ENCODE measurements at places on chromosomes 2 and 18.
A peak's percentile ranks its signal among the peaks of the same experiment; 100 is the strongest.

GRCh38 chr2:39875182-39875913 lies 96.3 kb upstream of the THUMPD2 start:
- DNase-seq, result peak; percentile 32

GRCh38 chr2:12498286-12498685 lies 218.4 kb upstream of the TRIB2 start:
- DNase-seq, result no peak

GRCh38 chr2:88265352-88266303 lies 95.5 kb downstream of the THNSL2 start:
- DNase-seq, result no peak

GRCh38 chr18:59604877-59605276 lies 92.3 kb downstream of the CCBE1 start:
- DNase-seq, result no peak

GRCh38 chr2:230872968-230873660 lies 8.4 kb downstream of the ITM2C start:
- no peak for DNase-seq

GRCh38 chr2:46119453-46119852 lies 177.8 kb upstream of the EPAS1 start:
- no peak for DNase-seq

- no peak for DNase-seq
Observed at GRCh38 chr18:13176847-13177246, 41.7 kb upstream of the LDLRAD4 start.

DNA sequence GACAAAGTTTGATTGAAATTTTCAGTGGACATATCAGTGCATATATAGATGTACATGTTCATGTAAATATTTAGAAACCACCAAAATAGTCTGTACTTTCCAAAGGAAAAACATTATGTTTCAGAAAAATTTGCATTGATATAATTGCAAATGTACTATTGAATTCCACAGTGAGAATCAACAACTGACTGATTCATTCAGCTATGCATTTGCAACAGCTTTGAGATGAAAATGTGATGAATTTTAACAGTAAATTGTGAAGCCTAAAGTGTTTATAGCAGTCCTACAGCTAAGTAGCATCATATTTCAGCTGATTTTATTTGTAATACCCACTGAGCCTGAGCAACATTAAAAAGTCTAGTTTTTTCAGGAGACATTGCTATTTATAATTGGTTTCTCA lies 1647.4 kb upstream of the DDX18 start:
- DNase-seq, result no peak

DNA sequence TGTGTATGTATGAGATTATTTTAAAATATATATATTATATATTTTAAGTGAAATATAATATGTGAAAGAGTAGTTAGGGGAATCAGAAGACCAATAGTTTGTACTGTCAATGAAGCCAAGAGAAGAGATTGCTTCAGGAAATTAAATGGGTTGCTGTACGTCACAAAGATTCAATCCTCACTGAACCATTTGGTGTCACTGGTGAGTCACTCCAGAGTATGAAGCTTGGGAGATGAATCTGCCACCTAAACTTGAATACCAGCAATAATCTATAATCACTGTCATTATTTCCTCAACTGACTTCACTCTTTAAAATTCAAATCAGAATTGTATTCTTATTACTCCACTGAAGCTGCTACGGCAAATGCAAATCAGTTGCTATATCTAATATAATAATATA lies 41.9 kb upstream of the SCN9A start:
- no peak for DNase-seq

DNA sequence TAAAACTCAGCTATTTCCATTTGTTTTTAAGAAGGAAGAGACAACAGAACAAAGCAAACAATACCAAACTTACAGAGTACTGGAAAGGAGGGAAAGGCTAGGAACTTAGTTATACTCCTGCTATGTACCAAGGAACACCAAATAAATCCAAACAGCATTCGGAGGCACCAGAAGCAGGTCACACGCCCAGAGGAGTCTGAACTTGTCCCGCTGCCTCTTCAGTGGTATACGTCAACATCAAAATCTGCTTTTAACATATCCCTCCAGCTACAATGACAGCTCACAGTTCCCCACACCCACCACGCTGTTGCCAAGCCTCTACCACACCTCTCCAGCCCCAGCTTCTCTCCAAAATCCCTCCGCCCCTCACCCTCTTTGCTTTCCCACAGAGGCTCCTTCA lies 17.3 kb downstream of the C2orf76 start:
- DNase-seq, result no peak

DNA sequence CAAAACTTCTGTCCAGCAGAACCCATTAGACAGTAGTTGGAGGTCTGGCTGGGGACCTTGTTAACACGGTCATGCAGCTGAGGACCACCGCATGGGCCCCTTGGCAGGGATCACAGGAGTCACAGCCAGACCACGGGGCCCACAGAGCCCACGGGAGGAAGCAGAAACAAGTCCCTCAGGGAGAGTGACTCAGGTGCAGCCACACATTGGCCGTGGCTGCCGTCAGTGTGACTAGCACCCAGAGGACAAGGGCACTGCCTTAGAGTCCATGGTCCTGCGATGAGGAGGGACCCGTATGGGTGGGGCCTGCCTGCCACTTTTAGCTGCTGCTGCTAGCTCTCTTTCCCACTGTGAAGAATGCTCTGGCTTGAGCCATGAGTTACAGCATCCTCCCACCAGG lies 5.9 kb upstream of the RFX8 start:
- no peak for DNase-seq

GRCh38 chr18:59324623-59324971 lies 6.1 kb upstream of the CPLX4 start:
- DNase-seq, result no peak

DNA sequence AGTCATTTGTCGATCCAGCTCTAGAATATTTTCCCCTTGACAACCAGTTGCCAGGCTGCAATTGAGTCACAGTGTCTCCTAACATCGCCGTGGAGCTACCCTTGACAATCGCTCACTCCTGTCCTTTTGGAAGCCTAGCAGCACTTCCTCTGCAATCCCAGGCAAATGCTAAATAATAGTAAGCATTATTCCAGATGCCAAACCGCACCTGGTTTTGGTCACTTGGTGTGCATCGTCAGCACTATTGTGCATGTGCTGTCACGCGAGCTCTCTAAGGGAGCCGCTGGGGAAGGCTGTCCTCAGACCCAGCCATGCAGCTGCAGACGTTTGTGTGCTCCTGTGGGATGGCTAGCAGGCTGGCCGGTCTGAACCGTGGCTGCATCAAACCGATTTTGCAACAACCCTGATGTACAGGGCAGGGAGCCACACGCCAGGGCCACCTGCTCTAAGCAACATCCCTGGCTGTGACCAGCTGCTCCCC lies 549.5 kb upstream of the ID2 start:
- DNase-seq, result peak; percentile 67

DNA sequence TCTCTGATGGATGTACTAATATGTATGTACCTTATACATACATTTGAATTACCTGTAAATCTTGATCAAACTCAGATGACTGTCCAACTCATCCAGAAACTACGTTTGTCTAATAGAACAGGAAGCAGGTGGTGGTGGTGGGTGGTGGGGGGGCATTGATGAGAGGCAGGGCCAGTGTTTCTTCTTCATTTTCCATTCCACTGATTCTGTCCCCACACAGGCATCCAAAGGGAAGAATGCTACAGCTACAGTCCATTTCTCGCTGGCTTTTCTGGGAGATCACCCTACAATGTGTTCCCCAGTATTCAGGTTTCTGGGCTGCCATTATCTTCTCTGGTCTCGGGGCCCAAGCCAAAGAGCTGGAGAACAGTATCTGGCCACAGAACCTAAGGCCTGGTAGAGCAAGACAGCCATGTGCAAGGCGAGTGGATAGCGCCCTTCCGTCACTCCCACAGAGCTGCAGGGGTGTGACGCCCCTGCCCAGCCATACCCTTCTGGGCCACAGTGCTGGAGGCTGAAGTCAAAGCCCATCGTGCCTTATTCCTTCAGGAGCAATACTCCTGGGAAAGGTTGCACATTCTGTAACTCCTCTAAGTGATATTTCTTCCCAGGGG lies 54.5 kb downstream of the BCL11A start:
- DNase-seq, result no peak

DNA sequence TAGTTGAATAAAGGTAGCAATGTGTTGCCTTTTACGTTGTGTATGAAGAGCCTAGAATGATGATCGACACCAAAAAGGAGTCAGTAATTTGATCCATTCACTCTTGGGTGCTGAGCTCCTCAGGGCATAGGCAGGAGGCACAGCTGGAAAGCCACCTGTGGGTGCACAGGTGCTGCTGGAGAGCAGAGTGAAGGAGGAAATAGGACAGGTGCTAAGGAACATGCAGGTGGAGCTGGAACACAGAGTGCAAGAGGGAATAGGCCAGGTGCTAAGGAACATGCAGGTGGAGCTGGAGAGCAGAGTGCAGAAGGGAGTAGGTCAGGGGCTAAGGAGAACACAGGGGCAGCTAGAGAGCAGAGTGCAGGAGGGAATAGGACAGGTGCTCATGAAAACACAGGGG lies 86.1 kb downstream of the SH3YL1 start:
- DNase-seq, result no peak

DNA sequence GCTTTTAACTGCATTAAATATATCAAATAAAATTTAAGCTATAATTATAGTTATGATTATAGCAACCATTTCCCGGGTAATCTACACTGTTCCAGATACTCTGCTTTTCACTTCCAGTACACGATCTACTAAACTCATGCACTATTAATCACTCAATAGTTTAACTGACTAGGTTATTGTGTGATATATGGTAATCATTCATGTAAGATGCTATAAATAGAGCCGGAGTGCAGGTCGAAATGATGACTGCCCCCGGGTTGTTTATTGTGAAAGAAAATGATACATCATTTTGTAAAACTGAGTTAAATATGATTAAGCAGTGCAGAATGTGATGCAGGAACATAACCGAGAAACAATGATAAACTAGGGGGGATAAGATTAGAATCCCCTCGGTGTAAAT lies 434.6 kb upstream of the DSEL start:
- DNase-seq, result no peak

GRCh38 chr2:157032017-157032416 lies 225.5 kb upstream of the GALNT5 start:
- DNase-seq, result no peak

GRCh38 chr2:223998948-223999347 lies 40.1 kb downstream of the SERPINE2 start:
- DNase-seq, result no peak

DNA sequence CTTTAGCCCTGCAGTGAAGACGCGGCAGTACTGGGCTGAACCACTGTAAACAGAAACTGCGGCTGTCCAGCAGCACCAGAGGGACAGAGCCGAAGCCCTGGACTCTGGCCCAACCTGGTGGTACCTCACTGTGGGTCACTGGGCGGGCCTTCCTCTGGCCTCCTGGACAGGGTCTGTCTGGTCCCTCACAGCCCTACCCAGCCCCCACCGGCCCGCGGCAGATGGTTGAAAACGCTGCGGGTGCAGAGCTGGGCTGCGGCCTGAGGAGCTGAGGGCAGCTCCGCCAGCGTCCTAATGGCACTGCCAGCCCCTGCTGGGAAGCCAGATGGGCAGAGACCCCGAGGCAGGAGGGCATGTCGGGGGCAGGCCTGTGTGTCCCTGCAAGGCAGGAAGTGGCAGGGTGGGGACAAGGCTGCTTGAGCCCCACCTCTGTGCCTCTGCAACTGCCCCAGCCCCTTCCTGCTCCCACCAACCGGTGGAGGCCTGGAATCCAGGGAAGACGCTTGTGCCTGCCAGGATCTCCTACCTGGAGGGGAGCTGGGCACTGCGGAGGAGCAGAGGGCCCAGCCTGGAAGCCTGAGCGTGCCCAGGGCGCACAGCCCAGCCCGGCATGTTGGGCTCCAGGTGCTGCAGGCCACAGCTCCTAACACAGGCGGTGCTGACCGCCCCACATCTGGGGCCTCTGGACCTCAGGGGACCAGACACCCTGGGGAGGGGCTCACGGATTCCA lies 36.3 kb downstream of the HS6ST1 start:
- DNase-seq, result peak; percentile 15

- no peak for DNase-seq
Observed at GRCh38 chr2:8729939-8730338, 48.1 kb downstream of the ID2 start.

DNA sequence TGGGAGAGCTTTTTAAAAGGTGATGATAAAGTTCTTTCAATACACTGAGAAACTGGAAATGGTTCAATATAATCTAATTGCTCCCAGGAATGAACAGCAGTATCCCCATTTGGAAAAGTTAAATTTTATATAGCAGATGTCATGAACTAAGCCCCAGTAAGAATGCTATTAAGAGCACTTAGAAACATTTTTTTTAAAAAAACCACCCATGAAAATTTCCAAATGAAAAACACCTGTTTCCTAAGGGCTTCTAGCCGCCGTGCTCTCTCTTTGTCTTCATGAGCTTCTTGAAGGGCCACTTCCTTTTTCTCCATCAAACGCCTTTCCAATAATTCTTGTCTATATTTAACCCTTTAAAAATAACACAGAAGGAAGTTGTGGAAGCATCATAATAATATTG lies 77.0 kb downstream of the UPP2 start:
- no peak for DNase-seq

GRCh38 chr18:37294951-37295350 lies 270.6 kb downstream of the CELF4 start:
- DNase-seq, result no peak

- peak; percentile 10 for DNase-seq
Observed at GRCh38 chr2:1664076-1664605, 80.2 kb downstream of the PXDN start.

GRCh38 chr2:48380989-48381625 lies 148.8 kb upstream of the STON1 start:
- no peak for DNase-seq

GRCh38 chr2:61443342-61444041 lies 27.4 kb downstream of the USP34 start:
- no peak for DNase-seq

- no peak for DNase-seq
Observed at GRCh38 chr2:195834836-195835235, 177.8 kb downstream of the SLC39A10 start.

DNA sequence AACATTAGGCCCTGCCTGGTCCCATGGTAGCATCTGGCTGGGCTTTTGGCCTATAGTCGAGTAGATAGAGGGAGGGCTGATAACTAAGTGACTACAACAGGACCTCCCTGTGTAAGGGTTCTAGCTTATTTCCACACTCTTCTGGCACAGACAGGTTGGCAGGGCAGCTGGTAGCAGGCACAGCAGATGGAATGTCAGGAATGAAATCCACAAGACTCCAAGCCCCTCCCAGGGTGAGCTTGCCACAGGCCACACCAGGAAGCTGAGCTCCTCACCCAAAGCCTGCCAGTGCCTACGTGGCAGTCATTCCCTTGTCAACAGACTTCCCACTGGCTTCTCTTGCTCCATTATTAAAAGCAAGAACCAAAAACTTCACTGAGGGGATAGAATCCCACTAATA lies 20.7 kb upstream of the C1QL2 start:
- peak; percentile 32 for DNase-seq

DNA sequence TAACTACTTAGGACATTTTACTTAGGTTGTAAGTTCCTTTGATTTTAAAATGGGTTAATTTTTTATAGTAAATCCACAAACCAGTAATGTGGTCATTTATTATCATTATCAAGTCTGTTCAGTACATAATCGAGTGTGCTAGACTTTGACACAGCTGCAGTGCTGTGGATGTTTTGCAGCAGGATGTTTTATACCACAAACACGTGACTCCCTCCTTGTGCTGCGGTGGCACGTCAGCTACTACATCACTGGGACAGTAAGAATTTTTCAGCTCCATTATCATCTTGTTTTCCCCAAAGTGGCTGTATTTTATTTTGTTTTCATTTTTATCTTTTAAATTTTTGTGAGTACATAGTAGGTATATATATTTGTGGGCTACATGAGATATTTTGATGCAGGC lies 70.0 kb downstream of the ATP9B start:
- DNase-seq, result no peak

- no peak for DNase-seq
Observed at GRCh38 chr2:237221443-237221842, 135.8 kb downstream of the COPS8 start.

- peak; percentile 11 for DNase-seq
Observed at GRCh38 chr2:239151201-239152131, 249.4 kb downstream of the HDAC4 start.
